ENCODE measurements at places on chromosomes 1 and 21.

- DNase-seq, result no peak
Observed at GRCh38 chr1:211885747-211886522, 55.4 kb upstream of the LPGAT1 start.

DNA sequence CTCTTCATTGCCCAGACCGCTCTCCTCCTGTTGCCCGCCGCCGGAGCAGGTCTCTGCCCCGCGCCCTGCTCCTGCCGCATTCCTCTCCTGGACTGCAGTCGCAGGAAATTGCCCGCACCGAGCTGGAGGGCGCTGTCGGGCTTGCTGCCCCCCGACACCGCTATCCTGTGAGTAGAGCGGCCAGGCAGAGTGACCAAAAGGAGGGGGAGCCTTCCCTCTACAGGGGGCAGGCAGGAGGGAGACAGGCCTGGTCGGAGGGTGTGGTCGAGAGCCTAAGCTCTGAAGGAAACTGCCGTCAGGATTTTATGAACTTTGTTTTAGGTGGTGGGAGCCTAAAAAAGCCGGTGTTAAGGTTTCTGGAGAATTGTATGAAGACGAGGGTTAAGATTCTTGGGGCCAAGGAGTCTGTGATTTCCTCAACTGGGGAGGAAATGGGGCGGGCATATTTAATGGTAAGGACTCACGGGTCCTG, 517 bp downstream of the LRIG2 start:
- DNase-seq, result peak; percentile 41

DNA sequence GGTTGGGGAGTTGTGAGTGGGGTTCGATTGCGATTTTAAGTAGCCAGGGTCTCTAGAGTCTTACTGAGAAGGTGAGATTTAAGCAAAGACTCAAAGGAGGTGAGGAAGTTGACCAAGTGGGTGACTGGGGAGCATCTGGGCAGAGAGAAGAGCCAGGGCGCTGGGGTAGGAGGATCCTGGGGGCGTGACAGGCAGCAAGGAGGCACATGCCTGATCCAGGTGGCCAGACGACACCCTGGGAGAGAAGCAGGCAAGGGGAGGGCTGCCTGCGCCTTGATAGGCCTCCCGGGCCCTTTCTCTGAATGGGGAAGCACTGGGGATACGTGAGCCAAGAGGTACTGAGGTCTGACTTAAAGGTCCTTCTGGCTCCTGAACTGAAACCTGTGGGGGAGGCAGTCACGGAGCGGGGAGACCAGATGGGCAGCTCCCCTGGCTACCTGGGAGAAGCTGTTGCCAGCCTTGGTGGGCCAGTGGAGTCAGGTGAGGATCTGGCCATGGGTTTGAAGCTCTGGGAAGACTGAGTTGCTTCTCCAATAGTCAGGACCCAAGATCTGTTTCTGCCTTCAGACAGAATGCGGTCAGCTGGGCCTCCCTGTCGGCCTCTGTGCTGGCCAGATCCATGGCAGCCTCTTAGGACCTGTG, 5.4 kb downstream of the ZBTB48 start:
- no peak for DNase-seq

- DNase-seq, result no peak
Observed at GRCh38 chr1:9629445-9630201, 21.9 kb upstream of the PIK3CD start.

DNA sequence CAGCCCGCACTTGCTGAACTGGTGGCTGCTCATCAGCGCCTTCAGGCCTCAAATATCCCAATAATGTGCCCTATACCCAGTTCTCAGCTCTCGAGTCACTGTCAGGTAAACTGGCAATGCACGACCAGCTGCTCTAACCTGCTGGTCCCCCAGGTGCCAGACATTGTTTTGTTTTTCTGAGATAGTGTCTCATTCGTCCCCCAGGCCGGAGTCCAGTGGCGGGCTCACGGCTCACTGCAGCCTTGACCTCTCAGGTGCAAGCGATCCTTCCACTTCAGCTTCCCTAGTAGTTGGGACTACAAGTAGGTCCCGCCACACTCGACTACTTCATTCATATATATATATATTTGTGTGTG, 1.0 kb upstream of the NADK start:
- no peak for DNase-seq

- DNase-seq, result no peak
Observed at GRCh38 chr1:212977781-212978645, 27.7 kb downstream of the VASH2 start.

DNA sequence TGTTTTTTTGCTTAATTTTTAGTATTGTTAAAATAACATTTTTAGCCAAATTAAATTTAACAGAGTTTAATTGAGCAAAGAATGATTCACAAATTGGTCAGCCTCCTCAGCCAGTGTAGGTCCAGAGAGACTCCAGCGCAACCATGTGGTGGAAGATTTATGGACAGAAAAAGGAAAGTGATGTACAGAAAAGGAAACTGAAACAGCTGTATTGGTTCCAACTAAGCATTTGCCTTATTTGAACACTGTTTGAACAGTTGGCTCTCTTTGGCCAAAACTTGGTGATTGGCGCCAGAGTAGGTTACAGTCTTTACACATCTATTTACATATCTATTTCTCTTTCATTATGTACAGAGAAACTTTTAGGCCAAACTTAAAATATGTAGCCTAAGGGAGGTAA, 19.4 kb downstream of the RPS6KC1 start:
- peak; percentile 29 for DNase-seq

- no peak for DNase-seq
Observed at GRCh38 chr1:160114085-160114484, 1.5 kb upstream of the ATP1A2 start.

GRCh38 chr1:240562111-240562590, 49.8 kb downstream of the GREM2 start:
- no peak for DNase-seq

All from RCC 7860 (cell line).